Osteocyte (in vitro differentiated cells): ENCODE measurements at places on chromosomes 5 and 9. TPM values are rescaled to one million over a fixed set of nuclear protein-coding genes. Genes with fewer than 3 reads are reported as not detected.
A peak's percentile ranks its signal among the peaks of the same experiment; 100 is the strongest.

The FBXL7 gene
- 28.0 and 28.4 TPM in 2 replicates for total RNA-seq

The PCDHAC2 gene
- total RNA-seq = 2.3 and 3.0 TPM in 2 replicates

The IL5 gene
- not detected in 2 replicates for total RNA-seq

The WNK2 gene
- total RNA-seq = not detected in 2 replicates

The CDH12 gene
- total RNA-seq = not detected in 2 replicates

The ACTBL2 gene
- not detected in 2 replicates for total RNA-seq

The CCDC127 gene
- 9.9 and 11.1 TPM in 2 replicates for total RNA-seq

- H3K36me3 ChIP-seq = no peaks in the 10 kb centered on the region
- H3K27ac ChIP-seq = no peak overlapping the region
- no peak for DNase-seq
- peaks cover 42% of the 10 kb centered on the region for H3K4me1 ChIP-seq
- no peaks in the 10 kb centered on the region for H3K27me3 ChIP-seq
- no peak overlapping the region for H3K4me3 ChIP-seq
Observed at GRCh38 chr9:110110154-110110553, 97.8 kb downstream of the C9orf152 start.

DNA sequence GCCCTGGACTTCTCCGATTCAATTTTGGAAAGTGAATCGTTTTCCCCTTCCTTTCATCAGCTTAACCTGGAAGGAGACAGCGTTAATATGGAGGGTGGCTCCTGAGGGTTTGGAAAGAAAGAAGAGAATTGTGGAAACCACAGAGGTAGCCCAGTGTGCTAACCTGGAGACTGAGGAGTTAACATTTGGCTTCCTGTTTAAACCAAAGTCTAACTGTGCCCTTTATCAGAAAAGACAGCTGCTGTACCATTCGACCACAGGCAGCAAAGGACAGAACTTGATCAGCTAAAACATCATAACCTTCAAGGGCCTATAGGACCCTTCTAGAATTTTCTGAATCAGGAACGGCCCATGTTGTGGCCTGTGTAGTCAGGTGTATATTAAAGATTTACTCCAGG is 735 bp downstream of the IDNK start:
- peak overlapping the region; percentile 81 for H3K27ac ChIP-seq
- H3K27me3 ChIP-seq = peaks cover 7% of the 10 kb centered on the region
- H3K36me3 ChIP-seq = no peaks in the 10 kb centered on the region
- H3K4me3 ChIP-seq = peak overlapping the region; percentile 87
- H3K4me1 ChIP-seq = peaks cover 17% of the 10 kb centered on the region

- no peak overlapping the region for H3K4me3 ChIP-seq
- H3K36me3 ChIP-seq = no peaks in the 10 kb centered on the region
- no peak for DNase-seq
- H3K27me3 ChIP-seq = no peaks in the 10 kb centered on the region
- peaks cover 26% of the 10 kb centered on the region for H3K4me1 ChIP-seq
- H3K27ac ChIP-seq = peak overlapping the region; percentile 87
Observed at GRCh38 chr5:145324767-145325479, 510.2 kb downstream of the PRELID2 start.

GRCh38 chr9:78213712-78214111 is 22.2 kb upstream of the CEP78 start:
- no peak for DNase-seq
- no peaks in the 10 kb centered on the region for H3K36me3 ChIP-seq
- H3K4me3 ChIP-seq = no peak overlapping the region
- H3K4me1 ChIP-seq = no peaks in the 10 kb centered on the region
- no peak overlapping the region for H3K27ac ChIP-seq
- H3K27me3 ChIP-seq = peaks cover 12% of the 10 kb centered on the region

DNA sequence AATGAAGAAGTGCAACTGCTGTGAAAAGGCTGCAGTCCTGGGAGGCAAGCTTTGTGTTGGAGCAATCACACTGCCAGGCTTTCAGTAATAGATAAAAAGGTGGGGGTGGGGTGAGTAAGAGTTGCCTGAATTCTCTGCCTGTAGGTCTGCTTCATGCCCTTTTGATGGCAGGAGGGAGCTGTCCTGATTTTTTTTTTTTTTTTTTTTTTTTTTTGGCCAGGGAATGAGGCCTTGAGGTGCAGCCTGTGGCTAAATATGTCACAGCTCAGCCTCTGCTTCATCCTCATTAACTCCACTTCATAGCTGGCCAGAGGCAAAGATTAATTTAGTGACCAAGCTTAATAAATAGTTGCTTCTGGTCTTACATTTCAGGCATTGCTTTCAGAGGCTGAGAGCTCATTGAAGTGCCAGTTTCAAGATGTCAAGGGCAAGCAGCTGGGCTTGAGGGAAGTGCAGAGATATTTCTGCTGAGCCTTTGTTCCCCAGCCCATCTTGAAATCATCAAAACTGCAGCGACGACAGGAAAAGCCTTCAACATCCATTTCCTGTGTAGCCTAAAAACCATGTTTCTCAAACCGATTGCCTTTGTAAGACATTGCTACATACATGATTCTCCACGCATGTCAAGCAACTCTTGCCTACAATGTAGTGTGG is 134.7 kb downstream of the MACIR start:
- H3K27ac ChIP-seq = peak overlapping the region; percentile 50
- no peak for DNase-seq
- H3K4me3 ChIP-seq = no peak overlapping the region
- peaks cover 2% of the 10 kb centered on the region for H3K27me3 ChIP-seq
- no peaks in the 10 kb centered on the region for H3K36me3 ChIP-seq

DNA sequence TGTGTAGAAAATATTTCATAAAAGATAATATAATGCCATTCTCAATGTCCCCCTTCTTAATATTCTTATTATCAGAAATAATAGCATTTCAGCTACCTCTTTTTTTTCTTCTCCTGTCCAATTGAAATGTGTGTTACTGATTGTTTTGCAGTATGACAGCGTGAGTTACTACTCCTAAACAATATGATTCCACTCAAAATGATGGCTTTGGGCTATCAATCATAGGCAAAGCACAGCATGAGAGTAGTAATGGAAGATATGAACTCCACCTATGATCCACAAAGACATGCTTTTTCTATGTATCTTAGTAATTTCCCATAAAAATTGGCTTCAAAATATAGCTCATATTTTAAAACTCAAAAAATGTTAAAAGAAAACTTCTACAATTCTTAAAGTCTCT is 867.3 kb upstream of the NUDT12 start:
- H3K4me1 ChIP-seq = peaks cover 20% of the 10 kb centered on the region
- H3K27ac ChIP-seq = no peak overlapping the region
- DNase-seq = no peak
- H3K27me3 ChIP-seq = no peaks in the 10 kb centered on the region
- H3K4me3 ChIP-seq = no peak overlapping the region
- H3K36me3 ChIP-seq = no peaks in the 10 kb centered on the region

GRCh38 chr5:112931473-112931872 is 9.4 kb upstream of the REEP5 start:
- no peaks in the 10 kb centered on the region for H3K27me3 ChIP-seq
- no peaks in the 10 kb centered on the region for H3K36me3 ChIP-seq
- H3K4me1 ChIP-seq = peaks cover 15% of the 10 kb centered on the region

GRCh38 chr5:169175733-169176132 is 125.2 kb downstream of the SLIT3 start:
- H3K27ac ChIP-seq = no peak overlapping the region
- H3K36me3 ChIP-seq = no peaks in the 10 kb centered on the region

DNA sequence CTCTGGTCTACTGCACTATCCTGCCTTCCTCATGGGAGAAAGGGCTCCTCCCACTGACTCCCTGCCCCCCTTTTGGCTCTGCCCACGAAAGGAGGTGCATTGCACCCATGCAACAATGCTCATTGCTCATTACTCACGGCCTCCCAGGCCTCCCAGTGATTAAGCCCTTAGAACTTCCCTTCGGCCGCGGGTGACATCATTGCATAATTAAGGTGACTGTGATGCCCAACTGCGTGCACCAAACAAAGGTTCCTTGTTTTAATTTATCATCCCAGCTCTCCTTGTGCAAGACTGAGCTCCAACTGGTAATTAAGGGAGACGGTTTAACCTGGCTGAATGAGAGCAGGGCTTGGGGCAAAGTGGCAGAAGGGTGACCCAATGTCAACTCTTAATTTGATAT is 180.4 kb downstream of the GAS1 start:
- H3K4me3 ChIP-seq = no peak overlapping the region
- H3K4me1 ChIP-seq = peaks cover 19% of the 10 kb centered on the region
- H3K36me3 ChIP-seq = no peaks in the 10 kb centered on the region
- H3K27me3 ChIP-seq = no peaks in the 10 kb centered on the region
- no peak overlapping the region for H3K27ac ChIP-seq
- DNase-seq = no peak

GRCh38 chr9:83560169-83560826 is 22.1 kb upstream of the FRMD3 start:
- H3K4me3 ChIP-seq = no peak overlapping the region
- no peaks in the 10 kb centered on the region for H3K4me1 ChIP-seq
- no peak for DNase-seq
- H3K36me3 ChIP-seq = no peaks in the 10 kb centered on the region

GRCh38 chr5:113022661-113023060 is 46.1 kb downstream of the DCP2 start:
- H3K27ac ChIP-seq = no peak overlapping the region
- no peak overlapping the region for H3K4me3 ChIP-seq
- peaks cover 1% of the 10 kb centered on the region for H3K4me1 ChIP-seq
- no peak for DNase-seq
